Stimulated activated CD8-positive, alpha-beta memory T cell treated with anti-CD3 and anti-CD28 coated beads, Interleukin-2, amount 100 ng/mL, for 48 hours (primary cell): ENCODE measurements at places on chromosomes 12 and 14.

- DNase-seq, result no peak
Measured at GRCh38 chr14:47302121-47302520, 373.3 kb downstream of the MDGA2 start.

DNA sequence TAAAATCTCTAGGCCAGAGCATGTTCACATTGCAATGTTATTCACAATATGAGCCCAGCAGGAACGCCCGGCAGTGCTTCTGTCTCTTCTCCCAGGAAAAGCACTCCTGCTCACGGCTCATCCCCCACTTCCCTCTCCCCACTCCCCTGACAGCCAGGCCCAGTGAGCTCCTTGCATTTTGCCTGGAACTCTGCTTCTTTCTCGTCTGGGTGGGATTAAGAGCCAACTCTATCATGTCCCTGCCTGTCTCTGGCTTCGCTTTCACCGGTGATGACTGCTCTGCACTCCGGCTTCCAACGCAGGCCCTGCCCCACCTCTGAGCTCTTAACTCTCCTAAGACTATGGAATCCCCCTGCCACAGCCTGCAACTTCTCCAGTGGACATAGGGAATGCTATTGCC lies 2.5 kb downstream of the PLEK2 start:
- DNase-seq, result no peak

DNA sequence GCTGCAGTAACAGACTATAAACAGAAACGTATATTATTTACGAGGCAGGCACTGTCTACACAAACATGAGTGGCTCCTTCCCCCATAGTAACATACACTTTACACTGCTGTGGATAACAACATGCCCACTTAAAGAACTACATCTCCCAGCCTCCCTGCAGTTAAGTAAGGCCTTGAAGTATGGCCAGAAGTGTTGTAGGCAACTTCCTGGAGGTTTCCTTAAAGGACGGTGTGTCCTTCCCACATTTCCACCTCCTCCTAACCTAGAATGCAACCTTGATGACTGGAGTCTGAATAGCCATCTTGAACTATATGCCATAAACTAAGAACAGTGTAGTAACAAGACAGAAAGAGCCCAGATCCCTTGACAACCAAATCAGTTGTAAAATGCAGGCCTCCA lies 20.3 kb downstream of the MED13L start:
- DNase-seq, result no peak

GRCh38 chr12:41596190-41596589 lies 408.1 kb downstream of the PDZRN4 start:
- DNase-seq, result no peak

DNA sequence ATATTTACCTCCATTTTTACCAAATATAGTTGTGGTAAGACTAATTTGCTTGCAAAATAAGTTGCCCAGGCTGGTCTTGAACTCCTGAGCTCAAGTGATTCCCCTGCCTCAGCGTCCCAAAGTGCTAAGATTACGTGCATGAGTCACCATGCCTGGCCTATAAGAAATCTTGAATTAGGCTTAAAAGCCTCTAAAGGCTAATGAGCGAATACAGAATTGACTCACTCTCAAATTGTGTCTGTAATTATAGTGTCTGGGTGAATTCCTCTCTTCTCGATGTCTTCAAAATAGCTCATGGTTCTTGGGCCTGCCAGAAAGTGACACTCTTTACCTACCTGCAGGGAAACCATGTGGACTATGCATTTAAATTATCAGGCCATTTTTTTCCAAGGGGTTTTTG lies 403.5 kb downstream of the SLC16A7 start:
- no peak for DNase-seq

GRCh38 chr12:127542931-127543330 lies 724.0 kb upstream of the TMEM132C start:
- DNase-seq, result no peak

DNA sequence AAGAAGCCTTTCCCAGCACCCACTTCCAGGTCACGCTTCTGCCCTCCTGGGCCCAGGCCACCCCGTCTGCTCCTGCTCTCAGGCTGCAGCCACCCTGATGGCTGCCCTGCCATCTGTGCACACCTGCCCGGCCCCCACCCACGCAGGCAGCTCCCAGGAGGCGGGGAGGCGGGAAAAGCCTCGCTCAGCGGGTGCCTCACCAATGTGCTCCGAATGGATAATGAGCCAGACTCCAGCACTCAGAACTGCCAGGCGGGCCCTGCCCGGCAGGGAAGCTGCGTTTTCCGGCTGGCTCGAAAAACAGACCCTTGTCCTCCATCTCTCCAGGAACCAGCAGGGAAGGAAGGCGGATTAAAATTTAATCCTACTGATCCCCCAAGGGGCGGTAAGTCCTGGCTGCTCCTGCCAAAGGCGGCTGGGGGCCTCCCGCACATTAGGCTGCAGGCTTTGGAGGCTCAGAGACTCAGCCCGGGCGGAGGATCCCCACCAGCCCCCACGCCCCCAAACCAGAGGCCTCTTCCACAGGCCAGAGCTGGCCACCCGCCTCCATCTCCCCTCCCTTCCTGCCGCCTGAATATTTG lies 104.0 kb downstream of the NCOR2 start:
- no peak for DNase-seq

DNA sequence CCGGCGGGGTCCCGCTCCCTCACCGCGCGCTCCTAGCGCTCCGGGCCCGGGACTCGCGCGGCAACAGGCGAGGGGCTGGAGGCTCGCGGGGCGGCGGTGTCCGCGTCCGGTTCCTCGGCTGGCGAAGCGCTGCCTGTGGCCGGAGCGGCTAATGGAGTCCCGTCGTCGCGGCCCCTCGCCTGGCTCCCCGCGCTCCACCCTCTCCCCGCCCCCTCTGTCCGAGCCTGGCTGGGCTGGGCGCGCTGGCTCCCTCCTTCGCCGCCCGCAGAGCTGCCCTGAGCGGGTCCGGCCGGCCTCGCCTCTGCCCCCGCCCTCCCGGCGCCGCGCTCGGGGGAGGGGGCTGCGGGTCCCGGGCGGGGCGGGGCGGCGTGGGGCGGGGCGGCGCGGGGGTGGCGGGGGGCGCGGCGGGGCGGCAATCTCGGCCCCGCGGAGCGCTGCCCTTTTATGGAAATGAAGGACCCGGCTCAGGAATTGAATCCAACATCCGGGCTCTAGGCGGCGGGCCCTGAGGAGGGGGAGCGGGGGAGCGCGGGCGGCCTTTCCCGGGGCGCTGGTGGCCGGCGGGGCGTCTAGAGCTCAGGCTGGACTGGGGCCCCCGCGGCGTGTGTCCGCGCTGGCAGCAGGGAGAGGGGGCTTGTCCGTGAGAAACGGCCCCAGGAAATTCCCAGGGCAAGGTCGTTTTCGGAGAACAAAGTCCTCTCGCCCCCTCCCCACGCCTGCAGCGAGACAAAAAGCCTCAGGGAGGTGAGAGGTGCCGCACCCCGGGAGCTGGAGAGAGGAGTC lies at the start of gene FERMT2:
Gene FERMT2 (minus strand): TSS at position 153 of the 783 bp plus-strand sequence. CDS start 482 bp downstream, outside the sequence.
- DNase-seq, result no peak

GRCh38 chr12:120738252-120739030 lies 12.8 kb downstream of the ACADS start:
- DNase-seq, result no peak

DNA sequence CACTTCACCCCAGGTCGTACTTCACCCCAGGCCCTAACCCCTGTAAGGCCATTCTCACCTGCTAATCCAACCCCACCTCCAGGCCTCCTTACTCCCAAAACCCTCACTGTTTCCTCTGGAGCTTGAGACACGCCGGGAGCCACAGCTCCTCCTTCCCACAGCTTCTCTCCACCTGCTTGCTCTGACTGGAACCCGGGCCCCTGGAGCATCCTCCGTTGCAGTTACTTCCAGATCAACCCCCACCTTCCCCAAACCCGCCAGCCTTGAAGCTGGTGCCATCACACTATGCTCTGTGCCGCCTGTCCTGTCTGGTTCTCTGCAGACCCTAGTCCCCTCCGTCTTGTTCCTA lies 34.6 kb upstream of the PPP2R5C start:
- no peak for DNase-seq

- no peak for DNase-seq
Measured at GRCh38 chr14:89060191-89060590, 235.7 kb downstream of the TTC8 start.

DNA sequence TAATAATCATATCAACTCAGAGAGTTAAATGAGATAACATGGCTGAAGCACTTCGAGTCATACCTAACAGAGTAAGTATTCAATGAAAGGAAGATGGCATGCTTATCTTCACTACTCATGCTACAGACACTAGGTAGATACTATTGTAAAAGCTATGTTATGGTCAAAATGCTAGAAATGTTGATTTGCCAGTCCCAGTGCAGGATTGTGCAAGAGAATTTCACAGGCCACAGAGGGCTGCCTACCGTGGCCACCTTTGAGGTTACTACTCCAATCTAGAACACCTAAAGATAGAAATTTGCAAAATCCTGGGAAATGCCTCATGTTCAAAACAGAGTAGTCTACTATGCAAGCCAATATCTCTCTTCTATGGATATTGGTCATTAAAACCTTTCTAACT lies 75.3 kb upstream of the PLEKHG7 start:
- no peak for DNase-seq

DNA sequence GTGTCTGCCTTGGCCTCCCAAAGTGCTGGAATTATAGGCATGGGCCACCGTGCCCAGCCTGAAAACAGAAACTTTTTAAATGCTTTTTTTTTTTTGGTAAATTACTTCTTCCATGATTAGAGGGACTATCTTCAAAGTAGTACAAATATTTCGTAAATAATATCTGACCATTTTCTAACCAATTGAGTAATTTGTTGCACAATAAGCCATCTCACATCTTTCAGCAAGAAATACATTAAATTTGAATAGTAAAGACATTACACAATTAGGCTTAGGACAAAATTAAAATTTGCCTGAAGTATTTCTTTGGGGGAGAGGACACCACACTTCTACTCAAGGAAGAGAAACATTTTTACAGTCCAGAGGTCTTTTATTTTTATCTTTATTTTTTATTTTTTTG lies 84.7 kb upstream of the STRN3 start:
- DNase-seq, result no peak

DNA sequence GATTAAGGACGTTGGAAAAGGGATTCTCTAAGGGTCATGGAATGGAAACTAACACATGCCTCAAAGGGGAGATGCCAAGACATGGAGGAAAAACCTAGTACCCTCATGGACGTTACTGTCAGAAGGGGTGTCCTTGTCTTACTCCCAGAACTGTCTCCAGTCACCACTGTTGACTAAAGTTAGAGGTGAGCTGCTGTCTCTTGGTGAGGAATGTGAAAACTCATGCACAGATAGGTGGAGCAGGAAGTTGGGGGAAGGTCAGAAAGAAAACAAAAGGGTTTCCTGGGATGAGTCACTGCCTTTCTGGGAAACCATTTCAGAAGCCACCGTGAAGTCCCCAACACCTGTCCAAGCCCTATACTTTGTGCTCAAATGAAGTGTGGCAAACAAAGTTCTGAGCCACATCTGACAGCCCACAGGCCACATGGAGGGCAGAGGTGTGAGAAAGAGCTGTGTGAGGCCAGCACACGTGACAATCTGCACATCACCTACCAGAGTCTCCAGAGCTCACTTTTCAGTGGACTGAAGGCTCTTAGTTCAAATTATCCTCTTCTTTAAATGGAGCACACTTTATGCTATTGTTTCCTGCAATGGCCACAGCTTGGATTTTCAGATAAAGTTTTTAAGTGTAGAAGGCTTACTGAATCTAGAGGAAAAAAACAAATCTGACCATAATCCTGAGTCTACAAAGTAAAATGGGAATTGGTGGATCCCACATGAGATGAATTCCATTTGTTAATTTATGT lies 92.9 kb upstream of the EGLN3 start:
- DNase-seq, result peak; percentile 56

DNA sequence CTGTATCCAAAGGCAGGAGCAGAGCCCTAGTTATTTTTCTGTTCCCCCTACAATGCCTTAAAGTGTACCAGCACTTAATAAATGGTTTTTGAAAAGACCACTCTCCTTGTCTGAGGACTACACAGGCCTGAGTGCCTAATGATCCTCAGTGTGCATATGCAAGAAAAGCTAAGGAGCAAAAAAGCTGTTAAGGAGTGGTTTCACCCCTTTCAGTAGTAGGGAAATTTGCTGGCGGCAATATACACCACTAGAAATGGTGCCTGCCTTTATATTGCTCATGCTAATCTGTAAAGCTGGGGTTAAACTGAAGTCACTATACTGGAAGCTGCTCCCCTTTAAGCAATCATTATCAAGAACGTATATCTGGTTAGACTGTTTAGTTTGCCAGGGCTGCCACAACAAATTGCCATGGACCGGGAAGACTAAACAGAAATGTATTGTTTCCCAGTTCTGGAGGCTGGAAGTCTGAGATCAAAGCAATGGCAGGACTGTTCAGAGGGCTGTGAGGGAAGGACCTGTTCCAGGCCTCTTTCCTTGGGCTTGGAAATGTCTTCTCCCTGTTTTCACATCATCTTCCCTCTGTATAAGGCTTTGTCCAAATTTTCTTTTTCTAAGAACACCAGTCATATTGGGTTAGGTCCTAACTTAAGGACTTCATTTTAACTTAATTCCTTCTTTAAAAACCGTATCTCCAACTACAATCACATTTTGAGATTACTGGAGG lies 30.2 kb downstream of the PRDM4 start:
- DNase-seq, result no peak

GRCh38 chr12:47889040-47889439 lies 15.8 kb downstream of the VDR start:
- DNase-seq, result no peak

- DNase-seq, result no peak
Measured at GRCh38 chr14:49218436-49219092, 367.6 kb downstream of the RPS29 start.

DNA sequence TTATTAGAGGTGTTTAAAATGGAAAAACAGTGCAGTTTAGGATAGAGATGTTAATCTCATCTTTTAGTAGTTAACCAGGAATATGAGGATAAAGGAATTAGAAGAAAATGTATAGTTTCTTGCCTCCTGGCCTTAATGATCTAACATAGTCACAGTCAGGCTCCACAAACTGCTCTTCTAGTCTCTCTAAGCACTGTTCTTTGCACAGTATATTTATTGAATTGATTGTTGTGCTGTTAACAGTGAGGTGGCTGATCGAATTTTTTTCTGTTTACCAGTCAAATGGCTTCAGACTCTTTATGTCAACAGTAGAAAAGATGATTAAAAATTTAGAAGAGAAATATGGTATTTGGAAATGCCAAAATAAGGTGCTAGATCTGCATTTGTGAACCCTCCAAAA lies 37.8 kb downstream of the ATF7IP start:
- DNase-seq, result no peak

- no peak for DNase-seq
Measured at GRCh38 chr12:48881686-48882314, 16.1 kb upstream of the RND1 start.

GRCh38 chr14:65943916-65944410 lies 531.4 kb downstream of the FUT8 start:
- DNase-seq, result no peak
